ENCODE measurements at places on chromosomes 12 and 14.

- no peak for DNase-seq
Observed at GRCh38 chr14:50822501-50823042, 8.4 kb downstream of the NIN start.

- DNase-seq, result no peak
Observed at GRCh38 chr12:7090222-7090998, 1.8 kb downstream of the C1R start.

DNA sequence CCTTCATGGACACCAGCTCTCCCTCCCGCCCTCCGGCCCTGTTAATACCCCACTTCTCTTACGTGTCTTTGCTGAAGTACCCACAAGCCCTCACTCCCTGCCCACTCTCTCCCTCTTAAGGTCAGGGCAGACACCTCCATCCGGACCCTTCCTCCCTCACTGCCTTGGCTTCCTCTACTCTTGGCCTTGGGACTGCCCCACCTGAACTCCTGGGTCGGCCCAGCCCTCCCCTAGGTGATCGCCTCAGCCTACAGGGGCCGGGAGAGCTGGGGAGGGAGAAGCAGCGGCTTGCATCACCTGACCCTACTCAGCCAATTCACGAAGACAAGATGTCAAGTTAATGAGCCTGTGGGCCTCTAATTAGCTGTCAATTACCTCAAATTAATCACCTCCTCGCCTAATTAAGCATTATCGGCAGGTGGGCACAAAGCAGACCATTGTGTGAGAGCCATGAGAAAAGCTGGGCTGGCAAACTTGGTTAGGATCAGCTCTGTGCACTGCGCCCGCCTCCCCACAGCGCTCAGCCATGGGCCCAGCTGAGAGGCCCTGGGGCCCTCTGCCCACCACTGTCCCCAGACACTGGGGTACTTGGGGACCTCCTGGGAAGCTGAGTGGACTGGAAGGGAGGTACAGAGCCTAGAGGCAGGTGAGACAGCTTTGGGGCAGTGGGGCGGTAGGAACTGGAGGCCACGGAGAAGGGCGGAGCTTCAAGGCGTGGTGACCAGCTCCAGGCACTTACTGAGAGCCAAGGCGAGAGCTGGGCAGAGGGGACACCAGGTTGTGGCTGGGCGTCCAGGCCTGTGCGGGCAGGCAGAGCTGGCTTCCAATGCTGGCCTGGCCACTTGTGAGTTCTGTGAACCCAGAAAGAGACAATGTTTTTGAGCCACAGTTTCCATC lies 25.1 kb upstream of the VSX2 start:
- no peak for DNase-seq

- no peak for DNase-seq
Observed at GRCh38 chr12:54598970-54599369, 10.5 kb upstream of the PPP1R1A start.

- DNase-seq, result no peak
Observed at GRCh38 chr14:81314443-81315175, 85.5 kb downstream of the STON2 start.

DNA sequence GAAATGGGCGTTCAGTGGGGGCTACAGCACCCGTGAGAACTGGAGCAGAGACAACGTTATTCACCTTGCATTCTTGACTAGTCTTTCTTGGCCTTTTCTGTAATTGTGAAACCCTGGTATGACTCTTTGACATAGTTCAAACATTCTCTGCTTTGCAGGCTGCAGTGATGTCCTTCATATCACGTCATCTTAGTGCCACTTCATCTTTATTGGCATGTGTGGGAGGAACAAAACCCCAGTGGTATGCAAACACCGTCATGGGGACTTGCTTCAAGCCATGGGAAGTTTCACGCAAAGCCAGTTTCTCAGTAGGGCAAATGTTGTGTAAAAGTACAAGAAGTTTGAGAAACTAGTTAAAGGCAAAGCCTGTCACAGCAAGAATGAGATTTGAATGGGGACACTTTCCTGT lies 20.2 kb upstream of the DUSP16 start:
- peak; percentile 79 for DNase-seq

DNA sequence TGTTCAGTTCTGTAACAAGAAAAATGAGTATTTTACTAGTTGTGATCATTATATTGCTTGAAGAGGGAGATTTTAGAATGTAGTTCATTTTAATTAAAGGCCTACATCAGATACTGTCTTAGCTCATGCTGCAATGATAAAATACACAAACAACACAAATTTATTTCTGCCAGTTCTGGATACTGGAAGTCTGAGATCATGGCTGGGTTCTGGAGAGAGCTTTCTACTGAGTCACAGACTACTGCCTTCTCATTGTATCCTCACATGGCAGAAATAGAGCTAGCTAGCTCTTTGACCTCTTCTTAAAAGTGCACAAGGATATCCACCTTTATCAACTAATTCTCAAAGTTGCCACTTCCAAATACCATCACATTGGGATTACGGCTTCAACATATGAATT lies 53.8 kb downstream of the MIS18BP1 start:
- no peak for DNase-seq

DNA sequence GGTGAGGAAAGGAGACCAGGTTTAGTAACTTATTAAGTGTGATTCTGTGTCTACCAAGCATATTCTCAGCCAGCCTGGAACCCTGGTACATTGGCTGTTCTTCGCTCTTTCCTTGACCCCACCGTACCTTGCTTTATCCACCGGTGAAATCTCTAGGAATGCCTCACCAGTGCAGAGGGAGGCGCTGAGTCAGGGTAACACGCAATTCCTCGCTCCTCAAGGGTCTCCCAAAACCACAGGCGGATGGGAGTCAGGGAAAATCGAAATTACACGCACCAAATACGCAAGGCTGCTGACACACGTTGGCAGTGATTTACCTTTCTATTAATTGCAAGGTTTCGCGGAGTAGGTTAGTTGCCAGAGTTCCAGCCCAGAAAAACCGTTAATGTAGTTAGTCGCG lies 845 bp downstream of the L3HYPDH start:
- DNase-seq, result peak; percentile 70

GRCh38 chr12:76586764-76587395 lies 27.3 kb upstream of the OSBPL8 start:
- no peak for DNase-seq

DNA sequence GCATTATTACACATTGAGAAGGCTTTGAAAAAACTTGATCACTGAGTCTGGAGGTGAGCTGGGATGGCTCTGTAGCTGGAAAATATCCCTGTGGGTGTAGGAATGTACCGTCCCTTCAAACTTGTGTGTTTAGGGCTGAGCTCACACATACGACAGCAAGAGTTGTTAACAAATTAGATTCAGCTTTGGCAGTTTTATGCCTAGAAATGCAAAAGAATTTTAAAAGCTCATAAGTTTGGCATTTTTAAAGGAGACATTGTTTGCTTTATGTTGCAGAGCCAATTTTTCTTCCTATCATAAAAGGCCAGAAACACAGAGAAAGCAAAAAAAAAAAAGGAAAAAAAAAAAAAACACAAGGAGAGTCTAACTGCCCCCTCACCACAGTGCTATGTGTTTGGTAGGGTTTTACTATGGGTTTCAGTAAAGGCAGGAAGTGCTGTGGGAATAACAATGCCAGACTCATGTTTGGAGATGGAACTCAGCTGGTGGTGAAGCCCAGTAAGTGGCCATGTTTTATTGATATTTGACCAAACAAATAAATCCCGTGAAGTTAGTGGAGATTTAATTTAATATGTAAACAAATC lies 78.4 kb downstream of the DAD1 start:
- no peak for DNase-seq

DNA sequence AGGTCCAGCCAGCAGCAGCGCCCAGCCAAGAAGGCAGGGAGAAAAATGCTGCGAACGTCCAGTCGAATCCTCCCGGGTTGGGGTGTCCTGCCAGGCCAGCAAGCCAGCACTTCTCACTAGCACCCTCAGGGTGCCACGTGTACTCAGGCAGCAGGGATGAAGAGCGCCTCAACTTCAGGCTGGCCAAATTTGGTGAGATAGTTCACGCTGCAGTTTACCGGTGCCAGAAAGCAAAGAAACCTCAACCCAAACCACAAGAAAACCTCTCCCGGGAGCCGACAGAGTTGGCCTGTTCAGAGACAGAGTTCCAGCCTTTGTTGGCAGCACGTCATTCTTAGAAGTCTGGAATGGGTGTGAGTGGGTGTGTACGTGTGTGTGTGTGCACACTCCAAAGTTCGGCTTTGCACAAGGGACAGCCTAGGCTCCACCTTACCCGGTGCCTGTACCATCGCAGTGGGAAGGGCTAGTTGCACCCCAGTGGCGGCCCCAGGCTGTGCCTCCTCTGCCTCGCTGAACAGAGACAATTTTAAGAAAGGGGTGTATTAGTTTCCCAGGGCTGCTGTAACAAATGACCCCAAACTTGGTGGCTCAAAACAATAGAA lies 42.1 kb downstream of the ELK3 start:
- DNase-seq, result no peak

DNA sequence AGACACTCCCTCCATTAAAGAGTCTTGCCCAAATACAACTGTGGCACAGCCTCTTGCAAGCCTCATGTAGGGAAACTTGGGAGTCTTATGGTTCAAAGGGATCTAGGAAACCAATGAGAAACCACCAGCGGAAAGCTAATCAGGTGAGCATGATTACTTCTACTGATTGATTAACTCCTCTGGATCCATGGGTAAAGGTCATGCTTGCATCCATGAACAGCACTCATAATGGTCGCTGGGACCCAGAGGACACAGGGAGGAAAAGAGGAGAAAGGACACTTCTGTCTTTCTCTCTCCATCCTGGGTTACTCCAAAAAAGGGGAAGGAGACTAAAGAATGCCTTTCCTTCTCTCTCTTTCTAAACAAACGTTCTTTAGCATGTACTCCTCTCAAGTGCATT lies 1397.2 kb downstream of the LRFN5 start:
- no peak for DNase-seq

DNA sequence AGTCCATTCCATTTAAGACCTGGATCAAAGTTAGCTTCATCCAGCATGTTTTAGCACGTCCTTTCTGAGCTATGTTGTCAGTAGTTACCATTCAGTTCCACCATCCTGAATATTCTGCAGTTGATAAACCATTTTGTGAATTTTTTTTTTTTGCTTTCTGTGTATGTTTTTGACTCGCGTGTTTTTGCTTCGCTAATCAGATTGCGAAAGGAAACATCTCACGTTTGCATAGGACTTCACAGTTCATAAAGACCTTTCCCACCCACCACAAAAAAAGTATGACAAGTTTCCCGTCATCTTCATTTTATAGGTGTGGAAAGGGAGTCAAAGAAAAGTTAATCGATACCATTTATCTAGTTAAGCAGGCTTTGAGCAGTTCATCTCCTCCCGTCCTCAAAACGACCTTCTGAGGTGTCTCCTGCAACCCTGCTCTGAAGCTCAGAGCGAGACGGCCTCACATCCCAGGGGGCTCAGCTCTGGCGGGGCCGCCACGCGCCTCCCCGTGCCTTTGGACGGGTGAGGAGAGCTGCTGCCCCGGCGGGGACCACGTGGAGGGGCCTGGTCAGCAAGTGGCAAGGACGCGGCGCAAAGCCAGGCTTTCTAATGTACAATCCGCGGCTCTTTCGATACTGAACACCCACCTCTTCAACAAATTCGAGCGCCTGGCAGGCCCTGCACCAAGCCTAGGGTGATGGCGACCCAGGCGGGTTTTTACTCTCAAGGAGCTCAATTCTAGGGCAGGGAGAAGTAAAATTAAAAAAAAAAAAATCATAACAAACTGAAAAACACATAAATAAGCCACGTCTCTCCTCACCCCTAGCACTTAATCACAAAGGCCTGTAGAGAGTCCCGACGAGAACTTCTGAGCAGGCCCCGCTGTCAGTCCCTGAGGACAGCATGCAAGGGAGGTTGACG lies 988 bp upstream of the TMEM263 start:
- no peak for DNase-seq

DNA sequence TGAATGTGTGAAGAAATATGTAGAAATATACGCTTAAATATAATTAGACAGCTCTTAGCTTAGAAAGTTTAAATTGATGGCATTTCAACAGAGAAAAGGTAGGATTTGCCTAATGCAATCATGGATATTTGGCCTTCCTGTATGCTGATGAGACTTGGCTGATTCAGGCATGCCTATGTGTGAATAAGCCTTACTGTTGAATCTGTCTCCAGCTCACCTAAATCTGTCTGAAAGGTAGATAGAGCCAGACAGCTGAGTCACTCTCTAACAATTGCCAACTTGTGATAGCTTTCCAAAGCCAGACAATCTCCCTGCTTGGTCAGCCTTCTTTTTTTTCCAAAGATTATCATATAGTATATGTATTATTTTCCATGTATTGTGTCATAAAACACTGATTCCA lies 92.8 kb upstream of the FLRT2 start:
- peak; percentile 83 for DNase-seq

DNA sequence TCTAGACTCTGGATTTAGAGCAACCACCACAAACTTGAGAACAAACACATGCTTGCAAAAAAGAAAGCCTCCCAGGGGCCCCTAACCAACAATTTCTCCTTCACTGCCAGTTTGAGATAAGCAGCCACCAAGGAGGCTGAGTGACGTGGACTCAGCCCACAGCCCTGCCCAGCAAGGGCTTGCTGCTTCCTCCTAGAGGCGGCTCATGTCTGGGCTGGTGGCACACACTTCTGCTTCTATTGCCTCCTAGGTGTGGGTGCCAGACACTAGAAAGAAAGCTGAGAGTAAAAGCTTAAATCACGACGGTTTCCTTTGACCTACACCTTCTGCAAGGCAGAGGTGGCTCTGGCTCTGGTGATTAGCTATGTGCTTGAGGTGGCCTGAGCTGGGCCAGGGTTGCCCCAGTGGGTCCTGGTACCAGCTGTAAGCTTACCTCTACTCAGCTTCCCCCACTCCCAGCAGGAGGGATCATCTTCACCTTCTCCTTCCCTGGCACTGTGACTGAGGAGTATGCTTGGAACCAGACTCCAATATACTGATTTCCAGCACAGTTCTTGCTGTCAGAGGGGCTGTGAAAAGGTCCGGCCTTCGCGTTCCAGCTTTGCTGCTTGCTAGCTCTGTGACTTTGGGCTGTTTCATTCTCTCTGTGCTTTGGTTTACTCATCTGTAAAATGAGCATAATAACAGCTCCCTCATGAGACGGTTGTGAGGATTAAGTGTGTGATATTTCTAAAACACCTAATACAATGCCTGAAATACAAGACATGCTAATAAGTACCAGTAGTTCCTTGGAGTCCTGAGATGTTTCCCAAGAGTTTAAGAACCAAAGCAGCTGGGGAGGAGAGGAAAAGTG lies 89.7 kb upstream of the PARP11 start:
- no peak for DNase-seq

DNA sequence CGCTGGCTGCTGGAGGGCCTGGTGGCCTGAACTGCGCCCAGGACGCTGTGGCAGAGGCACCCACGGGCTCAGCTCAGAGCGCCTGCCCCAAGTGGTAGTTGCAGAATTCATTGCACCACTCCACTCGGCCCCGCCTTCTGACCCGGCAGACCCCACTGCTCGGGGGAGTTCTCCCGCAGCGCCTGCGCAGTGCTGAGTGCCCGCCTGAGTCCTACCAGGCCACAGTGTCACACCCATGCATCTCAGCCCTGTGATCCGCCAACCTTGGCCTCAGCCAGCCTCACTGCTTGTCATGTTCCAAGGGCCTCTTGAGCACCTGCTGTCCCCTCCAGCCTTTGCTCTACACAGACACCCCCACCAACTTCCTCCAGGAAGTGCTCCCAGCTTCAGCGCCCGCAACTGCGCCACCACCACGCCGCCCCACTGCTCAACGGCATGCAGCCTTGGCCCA lies 12.2 kb downstream of the DEGS2 start:
- DNase-seq, result no peak

GRCh38 chr14:20873370-20874177 lies 17.6 kb upstream of the RNASE3 start:
- no peak for DNase-seq

GRCh38 chr14:45727133-45727532 lies 474.1 kb upstream of the MIS18BP1 start:
- no peak for DNase-seq

Measured in RCC 7860 (cell line).